Foreskin fibroblast (primary cell): ENCODE measurements at places on chromosomes 1 and 21.

- DNase-seq: no peak
Measured at GRCh38 chr1:44810101-44810761, 1.9 kb downstream of the BTBD19 start.

GRCh38 chr21:36193200-36193599, 36.6 kb downstream of the DOP1B start:
- no peak for DNase-seq

DNA sequence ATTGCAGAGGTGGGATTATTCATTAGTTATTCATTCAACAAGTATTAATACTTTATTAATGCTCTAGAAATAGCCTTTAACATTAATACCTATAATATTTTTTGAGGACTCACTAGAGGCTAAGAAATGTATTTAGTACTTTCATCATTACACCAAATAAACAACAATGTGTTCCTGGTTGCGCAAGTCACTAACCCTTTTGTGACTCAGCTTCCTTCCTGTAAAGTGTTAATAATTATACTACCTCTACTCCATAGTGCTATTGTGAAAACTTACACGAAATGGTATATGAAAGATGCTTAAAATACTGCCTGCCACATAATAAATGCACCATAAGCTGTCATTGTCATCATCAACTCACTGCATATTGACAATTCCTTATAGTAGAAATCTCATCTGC, 431.0 kb downstream of the DPYD start:
- DNase-seq: peak; percentile 61

GRCh38 chr1:51675177-51675780, 58.4 kb downstream of the OSBPL9 start:
- no peak for DNase-seq

GRCh38 chr1:240424740-240425464, 187.1 kb downstream of the GREM2 start:
- no peak for DNase-seq

DNA sequence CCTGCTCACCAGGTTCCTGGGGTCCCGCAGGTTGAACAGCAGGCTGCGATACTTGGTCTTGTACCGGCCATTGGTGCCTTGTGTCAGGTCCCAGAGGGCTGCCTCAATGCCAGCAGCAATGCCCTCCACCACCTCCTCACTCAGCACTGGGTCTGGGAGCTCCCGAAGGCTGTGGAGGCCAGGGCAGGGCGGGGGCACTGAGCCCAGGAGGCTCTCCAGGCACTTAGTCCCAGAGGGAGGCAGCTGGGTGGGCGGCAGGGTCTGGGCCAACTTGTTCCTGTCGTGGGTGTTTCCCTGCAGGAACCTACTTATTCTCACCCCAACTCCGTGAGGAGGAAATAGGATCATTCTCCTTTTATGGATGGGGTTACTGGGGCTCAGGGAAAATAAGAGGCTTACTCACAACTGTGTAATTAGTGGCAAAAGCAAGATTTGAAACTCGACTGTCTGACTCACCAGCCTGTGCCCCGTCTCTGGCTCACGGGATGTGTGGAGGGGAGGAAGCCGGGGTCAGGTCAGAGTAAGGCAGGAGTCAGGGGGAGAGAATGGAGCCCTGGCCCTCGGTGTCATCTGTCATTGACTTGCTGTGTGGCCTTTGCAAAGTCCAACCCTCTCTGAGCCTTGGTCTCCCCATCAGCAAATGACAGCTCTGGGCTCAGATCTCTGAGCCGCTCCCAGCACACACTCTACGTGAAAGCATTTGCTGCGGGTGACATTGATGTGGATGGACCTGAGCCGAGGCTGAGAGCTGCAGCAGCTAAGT, 17.2 kb downstream of the SPOCD1 start:
- peak; percentile 94 for DNase-seq

DNA sequence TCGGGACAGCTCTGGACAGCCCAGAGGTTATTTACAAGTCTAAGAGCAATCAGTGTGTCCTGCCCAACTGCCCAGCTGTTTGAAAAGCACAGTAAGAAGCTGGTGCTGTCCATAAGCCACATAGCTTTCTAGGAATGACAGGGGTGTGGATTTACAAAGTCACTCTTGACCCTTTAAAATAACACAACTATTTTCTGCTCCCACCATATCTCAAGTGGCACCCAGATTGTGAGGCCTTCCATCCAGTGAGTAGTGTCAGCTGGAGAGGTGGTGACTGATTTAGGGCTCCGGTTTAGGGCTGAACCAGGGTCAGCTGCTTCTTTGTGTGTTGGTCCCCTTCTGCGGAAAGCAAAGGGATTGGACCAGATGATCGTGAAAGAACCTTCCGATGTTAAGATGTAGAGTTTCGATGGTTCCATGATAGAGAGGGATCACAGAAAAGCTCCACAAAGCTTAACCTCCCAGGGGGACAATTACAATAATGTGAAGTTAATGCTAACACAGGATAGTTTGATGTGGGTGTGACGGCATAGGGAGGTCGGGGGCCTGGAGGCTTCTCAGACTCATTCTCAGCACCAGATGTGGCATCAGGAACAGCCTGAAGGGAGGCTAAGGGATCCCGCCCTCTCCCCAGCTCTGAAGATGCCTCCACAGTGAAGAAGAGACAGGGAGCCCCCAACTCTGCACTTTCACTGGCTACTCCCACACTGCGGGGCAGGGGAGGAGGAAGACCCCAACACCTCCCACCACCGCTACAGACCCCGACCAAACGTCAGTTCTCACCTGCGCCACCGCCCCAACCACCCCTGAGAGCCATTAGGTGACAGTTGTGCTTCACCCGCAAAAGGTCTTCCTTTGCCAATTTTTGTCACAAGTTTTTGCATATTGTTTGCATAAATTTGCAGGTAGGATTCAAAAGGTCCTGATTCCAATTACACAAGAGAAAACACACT, 40.6 kb downstream of the LRRC3 start:
- no peak for DNase-seq

GRCh38 chr21:37263827-37264600, 3.1 kb downstream of the VPS26C start:
- DNase-seq: peak; percentile 59

GRCh38 chr1:81869307-81869706, 68.6 kb downstream of the ADGRL2 start:
- DNase-seq: peak; percentile 40

DNA sequence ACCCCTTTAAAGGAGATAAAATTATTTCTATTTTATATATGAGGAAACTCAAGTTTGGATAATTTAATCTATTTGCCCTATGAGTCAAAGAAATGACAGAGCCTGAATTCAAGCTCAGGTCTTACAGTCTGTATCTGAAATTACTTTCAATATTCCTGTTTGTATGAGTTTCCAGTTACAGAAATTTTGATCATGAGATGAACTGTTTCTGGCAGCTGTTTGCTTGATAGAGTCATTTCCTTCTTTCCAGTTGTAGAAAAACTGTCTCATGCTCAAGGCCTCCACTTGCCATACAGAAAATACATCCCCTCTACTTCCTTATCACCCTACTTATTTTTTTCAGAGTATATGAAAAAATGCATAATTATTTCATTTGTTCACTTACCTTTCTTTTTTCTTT, 87.6 kb downstream of the PTPRC start:
- DNase-seq: peak; percentile 52

DNA sequence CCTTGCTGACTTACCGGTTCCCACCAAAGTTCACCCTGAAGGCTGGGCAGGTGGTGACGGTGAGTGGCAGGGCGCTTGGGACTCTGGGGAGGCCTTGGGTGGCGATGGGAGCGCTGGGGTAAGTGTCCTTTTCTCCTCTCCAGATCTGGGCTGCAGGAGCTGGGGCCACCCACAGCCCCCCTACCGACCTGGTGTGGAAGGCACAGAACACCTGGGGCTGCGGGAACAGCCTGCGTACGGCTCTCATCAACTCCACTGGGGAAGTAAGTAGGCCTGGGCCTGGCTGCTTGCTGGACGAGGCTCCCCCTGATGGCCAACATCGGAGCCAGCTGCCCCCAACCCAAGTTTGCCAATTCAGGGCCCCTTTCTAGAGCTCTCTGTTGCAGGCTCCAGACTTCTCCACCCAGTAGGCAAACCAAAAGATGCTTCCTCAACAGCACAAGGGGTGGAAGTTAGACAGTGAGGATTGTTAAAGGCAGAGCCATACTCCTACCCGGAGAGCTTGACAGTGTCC, 16.4 kb upstream of the SEMA4A start:
- no peak for DNase-seq

DNA sequence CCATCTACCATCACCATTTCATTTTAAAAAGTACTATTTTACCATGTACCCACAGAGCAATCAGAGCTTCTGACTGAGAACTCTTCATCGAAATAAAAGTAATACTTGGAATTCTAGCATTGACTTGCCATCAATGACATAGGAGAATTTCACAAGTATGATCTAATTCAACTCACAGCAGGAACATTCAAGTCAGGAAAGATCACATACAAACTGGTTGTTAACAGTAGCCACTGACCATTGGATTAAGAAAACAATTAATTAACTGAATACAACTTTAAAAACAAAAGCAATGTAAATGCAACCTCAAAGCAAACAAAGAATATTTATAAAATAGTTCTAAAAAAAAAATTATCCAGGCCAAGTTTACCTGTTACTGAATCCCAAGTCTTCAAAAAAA, 18.8 kb downstream of the RNF115 start:
- DNase-seq: peak; percentile 25

GRCh38 chr1:203603940-203604591, 22.6 kb upstream of the ATP2B4 start:
- DNase-seq: no peak

- no peak for DNase-seq
Measured at GRCh38 chr1:153852170-153852569, 70.6 kb downstream of the GATAD2B start.

- peak; percentile 39 for DNase-seq
Measured at GRCh38 chr1:174160109-174160473, 771 bp downstream of the RABGAP1L start.

GRCh38 chr21:42135386-42136052, 64.4 kb downstream of the UMODL1 start:
- DNase-seq: no peak

- no peak for DNase-seq
Measured at GRCh38 chr1:173213665-173214064, 6.5 kb upstream of the TNFSF4 start.
